ENCODE measurements at places on chromosomes 4 and X.

DNA sequence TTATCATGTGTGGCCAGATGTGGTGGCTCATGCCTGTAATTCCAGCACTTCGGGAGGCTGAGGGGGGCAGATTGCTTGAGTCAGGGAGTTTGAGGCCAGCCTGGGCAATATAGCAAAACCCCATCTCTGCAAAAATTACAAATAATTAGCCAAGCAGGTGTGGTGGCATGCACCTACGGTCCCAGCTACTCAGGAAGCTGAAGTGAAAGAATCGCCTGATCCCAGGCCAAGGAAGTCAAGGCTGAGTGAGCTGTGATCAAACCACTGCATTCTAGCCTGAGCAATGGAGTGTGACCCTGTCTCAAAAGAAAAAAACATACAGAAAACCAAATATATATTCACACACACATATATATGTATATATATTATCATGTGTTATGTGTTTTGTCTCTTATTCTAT is 15.0 kb downstream of the APELA start:
- DNase-seq: no peak

GRCh38 chrX:30982467-30982866 is 89.4 kb downstream of the FTHL17 start:
- no peak for DNase-seq

- DNase-seq: no peak
Measured at GRCh38 chr4:5942947-5943346, 50.1 kb upstream of the CRMP1 start.

DNA sequence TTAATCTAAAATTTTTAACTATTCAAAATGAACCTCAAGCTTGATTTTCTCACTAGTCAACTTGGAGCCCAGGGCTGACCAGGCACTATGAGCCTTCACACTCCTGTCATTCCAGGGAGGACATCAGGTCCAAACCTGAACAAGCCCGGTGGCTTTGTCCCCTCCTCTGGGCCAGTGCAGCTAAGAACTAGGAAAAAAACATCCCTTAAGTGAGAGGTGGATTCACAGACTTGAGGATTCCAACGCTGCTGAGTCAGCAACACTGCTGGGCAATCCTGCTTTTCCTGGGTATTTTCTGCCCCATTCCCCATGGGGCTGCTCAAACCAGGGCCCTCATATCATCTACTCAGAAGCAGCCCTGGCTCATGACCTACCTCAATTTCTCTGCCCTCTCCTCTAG is 4.0 kb downstream of the RNF212 start:
- DNase-seq: no peak

DNA sequence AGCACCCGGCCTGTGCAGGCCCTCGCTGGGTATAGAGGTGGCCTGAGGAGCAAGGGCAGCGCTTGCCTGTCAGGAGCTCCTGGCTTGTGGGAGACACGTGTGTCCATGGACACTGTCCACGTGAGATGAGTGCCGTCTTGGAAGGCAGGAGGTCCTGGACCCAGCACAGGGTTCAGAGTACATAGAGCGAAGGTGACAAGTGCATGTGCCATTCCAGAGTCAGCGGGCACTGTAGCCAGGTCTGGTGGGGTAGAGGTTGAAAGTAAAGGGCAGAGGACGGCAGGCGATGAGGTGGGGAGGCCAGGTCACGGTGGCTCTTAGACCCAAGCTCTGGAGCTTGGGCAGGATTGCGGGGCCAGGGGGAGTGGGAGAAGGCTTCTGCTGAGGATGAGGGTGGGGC is 28.4 kb upstream of the TADA2B start:
- no peak for DNase-seq

DNA sequence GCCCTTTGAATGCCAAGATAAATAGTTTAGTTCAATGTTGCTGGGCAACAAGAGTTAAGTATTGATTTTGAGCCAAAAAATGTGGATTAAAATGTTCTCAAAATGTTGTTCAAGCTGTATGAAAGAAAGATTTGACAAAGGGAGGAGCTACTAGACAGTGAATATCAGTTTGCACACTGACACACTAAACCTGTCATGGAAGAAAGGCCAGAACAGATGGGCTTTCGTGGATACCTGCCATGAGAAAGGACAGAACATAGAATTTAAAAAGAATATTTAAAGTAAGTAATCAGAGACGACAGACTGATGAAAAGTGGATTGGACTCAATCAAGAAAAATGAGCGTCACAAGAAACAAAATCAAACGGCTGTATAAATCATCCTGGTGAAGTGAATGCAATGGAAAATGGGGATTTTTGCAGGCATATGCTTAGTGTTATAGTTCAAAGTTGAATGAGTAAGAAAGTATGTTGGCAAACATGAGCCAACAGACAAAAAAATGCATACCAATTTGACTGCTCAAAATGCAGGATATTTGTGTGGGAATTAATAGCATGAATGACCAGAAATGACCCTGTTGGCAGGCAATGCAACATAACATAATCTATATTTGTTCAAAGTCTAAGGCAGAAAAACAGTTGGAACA is 7.4 kb downstream of the PCDH18 start:
- no peak for DNase-seq

- DNase-seq: no peak
Measured at GRCh38 chrX:37545066-37545465, 26.4 kb upstream of the LANCL3 start.

DNA sequence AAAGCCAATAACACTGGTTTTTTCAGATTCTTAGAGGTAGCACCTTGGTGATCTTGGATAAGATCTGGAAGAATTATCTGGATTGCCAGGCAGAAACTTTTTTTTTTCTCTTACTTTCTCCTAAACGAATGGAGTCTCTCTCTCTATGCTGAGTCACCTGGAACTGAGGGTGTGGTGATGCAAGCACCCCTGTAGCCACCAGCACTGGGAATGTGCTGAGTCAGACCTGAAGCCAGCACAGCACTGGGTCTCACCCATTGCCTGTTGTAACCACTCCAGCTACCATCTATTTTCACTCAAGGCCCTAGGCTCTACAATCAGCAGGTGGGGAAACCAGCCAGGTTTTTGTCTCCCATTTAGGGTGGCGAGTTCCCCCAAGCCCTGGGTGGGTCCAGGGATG is 923.8 kb downstream of the RAPGEF2 start:
- no peak for DNase-seq

- no peak for DNase-seq
Measured at GRCh38 chr4:41572516-41572915, 34.6 kb downstream of the LIMCH1 start.

DNA sequence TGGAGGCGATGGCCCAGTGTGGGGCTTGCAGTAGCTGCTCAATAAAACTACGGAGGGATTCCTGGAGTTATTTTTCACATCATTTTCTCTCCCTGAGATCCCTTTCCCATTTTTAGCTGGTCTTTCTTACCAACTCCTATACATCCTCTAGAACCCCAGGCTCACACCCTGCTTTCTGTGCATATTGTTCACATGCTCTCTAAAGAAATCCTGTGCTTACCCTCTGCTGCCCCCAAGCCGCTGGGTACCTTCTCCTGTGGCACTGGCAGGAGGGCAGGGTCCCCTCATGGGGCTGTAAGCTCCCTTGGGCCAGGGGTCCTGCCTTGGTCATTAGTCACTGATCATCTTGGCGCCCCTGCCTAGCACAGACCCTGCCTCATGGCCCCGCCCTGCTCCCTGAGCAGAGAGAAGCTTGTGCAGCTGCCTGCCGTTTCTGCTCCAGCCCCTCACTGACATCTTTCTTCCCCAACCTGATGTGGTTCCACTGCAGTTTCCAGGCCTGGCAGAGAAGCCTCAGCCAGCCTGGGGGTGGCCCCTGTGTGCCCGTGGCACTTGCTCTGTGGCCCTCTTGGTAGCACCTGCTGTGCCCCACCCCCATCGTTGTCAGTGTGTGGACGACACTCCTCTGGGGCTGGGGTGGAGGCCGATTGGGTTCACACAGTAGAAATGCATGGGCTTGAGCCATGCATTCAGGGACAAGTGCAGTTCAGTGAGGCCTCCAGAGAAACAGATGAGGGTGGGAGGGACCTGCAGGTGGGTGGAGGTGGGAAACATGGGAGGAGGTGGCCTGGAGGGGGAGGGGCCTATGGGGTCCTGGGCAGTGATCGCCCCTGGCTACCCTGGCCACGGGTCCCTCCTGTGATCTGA is 69.5 kb downstream of the WFS1 start:
- no peak for DNase-seq

DNA sequence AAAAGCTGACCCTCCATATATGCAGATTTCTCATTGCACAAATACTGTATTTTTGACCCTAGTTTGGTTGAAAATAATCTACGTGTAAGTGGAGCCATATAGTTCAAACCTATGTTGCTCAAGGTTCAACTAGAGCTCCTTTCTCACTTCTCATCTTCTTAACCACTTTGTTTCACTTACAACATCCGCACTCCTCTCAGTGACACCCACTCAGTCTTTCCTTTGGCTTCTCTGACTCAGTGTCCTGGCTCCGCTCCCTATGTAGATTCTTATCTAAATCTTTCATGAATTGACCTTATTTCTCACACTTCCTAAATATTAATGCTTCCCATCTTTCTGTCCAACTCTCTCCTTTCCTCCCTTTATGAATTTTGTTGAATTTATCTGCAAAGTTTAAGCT is 32.9 kb upstream of the DKK2 start:
- DNase-seq: no peak

- no peak for DNase-seq
Measured at GRCh38 chrX:40380655-40381488, 199.9 kb upstream of the ATP6AP2 start.

DNA sequence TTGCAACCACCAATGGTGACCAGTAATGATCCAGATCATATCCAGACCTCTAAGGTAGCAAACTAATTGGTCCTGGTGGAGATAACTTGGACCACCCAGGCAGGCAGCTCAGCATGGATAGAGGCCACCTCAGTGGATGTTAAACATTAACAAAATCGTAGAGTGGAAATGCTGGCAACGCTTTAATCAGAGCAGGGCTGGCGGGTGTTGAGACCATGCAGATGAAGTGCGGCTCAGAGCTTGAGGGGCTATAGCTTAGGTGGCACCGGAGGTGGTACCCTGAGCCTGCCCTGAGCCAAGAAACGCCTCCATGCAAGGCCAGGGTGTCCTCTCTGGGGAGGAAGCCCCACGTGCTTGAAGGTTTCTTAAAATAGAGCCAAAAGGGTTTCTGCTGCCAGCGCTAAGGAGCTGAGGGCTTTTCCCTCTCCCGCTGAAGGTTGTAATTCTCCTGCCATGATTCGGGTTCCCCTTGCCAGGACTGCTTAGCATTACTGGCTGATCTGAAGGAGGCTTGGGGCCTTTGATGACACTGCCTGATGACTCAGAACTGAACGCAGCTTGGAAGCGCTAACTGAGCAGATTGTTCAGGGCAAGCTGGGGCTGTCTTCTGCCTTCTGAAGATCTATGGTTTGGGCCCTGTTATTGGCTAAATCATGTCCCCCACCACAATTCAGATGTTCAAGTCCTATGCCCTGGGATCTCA is 177.8 kb upstream of the ATP6AP2 start:
- DNase-seq: no peak

GRCh38 chrX:111728096-111728495 is 47.1 kb downstream of the ALG13 start:
- no peak for DNase-seq

GRCh38 chr4:33063241-33063640 is 2343.1 kb downstream of the PCDH7 start:
- no peak for DNase-seq

GRCh38 chr4:66275411-66276038 is 605.2 kb upstream of the EPHA5 start:
- no peak for DNase-seq

DNA sequence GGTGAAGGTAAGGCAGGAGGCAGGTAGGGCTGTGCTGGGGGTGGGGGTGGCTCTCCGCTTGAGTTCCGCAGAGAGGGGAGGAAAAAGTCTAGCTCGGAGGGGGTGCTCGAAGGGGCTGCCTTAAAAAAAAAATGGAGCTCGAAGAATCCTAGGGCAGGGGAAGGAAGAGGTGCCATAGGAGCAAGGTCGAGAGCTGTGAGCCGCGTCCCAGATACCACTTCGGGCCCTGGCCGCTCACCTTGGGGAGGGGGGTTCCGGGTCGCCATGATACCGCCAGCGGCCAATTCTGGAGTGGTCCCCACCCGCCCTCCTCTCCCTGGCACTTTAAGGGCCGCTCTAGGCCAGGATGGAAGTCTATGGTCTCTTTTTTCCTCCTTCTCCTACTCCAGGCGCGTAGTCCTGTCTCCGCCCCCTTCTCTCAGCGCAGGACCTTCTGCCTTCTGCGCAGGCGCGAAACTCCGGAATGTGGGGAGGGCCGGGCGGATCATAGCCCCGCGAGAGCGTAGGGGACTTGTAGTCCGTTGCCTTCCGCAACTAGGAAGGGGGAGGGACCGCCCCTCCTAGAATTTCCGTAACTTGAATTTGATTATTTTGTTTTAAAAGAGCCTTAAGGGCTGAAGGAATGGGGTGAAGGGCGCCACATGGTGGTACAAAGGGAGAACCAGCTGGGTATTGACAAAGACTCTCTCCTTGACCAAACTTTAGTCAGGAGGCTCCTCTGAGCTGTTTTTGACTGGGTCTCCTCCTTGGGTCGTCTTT is at the start of gene FUNDC1:
Gene FUNDC1 (minus strand): TSS at position 293 of the 759 bp plus-strand sequence. CDS start 27 bp downstream, at position 266.
- peak; percentile 98 for DNase-seq

DNA sequence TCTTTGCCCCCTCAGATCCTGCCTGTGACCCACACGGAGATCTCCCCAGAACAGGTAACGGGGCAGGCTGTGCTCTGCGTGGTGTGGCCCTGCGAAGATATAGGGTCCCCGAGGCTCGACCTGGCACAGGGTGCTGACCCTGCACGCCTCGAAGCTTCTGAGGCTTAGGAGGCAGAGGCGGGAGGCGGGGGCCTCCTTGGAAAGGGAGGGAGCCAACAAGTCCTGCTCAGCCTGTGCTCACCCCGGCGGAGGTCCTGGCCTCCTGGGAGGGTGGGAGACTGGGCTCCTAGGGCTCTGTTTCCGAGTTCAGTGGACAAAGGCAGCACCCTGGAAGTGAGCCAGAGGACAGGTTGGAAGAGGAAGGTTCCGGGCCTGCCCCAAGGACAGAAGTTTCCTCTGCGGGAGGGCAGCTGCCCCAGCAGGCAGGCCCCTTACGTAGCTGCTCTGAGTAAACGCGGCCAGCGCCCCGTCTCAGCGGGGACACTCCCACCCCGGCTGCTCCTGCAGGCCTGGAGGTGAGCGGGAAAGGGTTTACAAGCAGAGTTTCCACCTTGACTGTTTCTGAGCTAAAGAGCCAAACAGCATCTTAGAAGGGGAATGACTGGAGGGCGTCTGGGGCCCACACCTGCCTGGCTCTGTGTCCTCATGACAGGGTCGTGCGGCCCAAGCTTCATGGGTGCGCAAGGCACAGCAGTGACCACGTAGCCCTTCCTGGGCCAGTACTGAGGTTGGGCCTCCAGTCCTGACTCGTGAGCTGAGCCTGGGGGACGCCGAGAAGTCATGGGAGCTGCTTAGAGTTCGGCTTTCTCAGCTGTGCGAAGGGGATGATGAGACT is 16.1 kb downstream of the TMEM175 start:
- DNase-seq: no peak

- DNase-seq: no peak
Measured at GRCh38 chr4:163768014-163768413, 273.5 kb downstream of the TMA16 start.

GRCh38 chrX:4710618-4711433 is 997.4 kb upstream of the PRKX start:
- DNase-seq: no peak

DNA sequence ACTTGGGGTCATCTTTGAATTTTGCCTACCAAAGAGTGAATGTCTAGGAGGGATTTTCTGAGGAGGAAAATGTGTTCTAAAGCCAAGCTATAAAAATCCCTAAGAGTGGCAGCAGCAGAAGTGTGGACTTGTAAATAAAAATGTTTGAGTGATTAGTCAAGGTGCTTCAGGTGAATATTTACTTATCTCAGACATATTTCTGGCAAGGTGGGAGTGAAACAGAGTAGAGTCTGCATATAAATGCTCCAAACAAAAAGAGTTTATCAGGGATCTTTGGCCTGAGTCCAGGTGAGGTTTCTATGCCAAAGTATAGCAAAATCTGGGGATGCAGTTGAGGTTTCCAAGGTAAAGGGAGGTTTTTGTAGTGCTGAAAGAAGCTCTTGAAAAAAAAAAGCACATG is 19.7 kb downstream of the CYSLTR1 start:
- no peak for DNase-seq
